ENCODE measurements at places on chromosomes 1 and 21.

DNA sequence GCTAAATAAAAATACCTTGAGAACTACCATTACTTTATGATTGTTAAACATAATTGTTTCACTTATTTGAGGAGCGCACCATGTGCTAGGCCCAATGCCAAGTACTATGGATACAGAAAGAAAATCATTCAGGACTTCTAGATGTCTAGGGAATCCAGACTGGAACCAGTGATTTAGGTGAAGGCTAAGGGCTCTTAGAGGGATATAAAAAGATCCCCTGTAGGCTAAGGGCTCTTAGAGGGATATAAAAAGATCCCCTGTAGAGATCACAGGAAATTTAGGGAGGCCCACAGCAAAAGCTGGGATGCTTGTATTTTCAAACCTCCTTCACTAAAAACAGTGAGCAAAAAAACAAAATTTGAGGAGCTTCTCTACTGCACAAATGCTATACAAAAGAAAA is 6.7 kb downstream of the TOR1AIP2 start:
- no peak for DNase-seq

- no peak for DNase-seq
Observed at GRCh38 chr1:8133657-8134430, 107.7 kb upstream of the ERRFI1 start.

DNA sequence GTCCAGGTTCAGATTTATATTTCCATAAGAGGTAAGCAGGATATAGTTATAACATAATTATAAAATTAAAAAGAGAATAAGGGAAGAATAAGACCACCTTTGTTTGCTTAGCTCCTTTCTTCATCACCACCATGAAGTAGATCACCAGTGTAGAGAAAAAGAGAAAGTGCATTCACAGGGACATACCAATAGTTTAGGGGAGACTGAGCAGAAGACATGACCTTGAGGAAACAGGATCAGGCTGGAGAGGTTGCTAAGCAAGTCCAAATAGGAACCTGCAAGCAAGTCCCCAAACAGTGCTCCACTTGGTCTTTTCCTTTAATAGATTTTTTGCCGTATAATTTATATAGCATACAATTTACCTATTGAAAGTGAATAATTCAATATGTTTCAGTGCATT is 63.0 kb downstream of the KCNT2 start:
- no peak for DNase-seq

GRCh38 chr21:17866590-17866989 is 47.4 kb upstream of the C21orf91 start:
- DNase-seq: no peak

- no peak for DNase-seq
Observed at GRCh38 chr1:64942675-64943074, 23.7 kb downstream of the JAK1 start.

- DNase-seq: no peak
Observed at GRCh38 chr1:5296557-5297179, 642.3 kb downstream of the AJAP1 start.

DNA sequence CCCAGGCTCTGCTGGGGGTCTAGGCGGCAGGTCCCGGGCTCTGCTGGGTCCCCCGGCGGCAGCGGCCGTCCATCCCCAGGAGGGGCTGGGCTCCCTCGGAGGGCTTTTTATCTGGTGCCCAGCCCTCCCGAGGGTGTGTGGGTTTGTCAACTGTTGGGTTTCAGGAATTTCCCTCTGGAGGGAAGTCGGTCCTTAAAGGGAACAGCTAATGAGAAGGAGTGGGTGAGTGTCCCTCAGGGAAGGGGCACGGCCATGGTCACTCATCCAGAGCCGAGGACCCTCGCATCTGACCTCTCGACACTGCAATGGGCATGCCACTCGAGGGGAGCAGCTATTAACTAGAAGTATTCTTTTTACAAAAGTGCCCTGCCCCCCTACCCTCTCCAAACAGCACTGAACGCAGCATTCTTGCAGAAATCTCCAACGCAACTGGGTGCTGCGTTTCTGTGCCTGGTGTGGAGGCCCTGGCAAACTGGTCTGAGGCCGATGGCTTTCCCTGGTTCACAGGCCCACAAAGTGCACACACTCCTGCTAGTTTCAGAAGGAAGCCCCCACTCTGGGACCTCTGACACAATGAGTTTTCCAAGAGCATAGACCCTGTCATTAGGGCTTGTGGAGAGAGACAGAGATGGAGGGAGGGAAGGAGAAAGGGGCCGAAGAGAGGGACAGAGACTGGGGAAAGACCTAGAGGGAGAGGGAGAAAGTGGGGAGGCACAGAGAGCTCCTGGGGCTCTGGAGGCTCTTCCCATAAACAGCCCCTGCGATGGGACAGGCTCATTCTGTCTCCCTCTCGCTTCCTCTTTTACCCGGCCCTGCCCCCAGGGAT is 1.0 kb upstream of the TSPEAR start:
- no peak for DNase-seq

GRCh38 chr1:55695151-55695550 is 480.0 kb upstream of the USP24 start:
- no peak for DNase-seq

DNA sequence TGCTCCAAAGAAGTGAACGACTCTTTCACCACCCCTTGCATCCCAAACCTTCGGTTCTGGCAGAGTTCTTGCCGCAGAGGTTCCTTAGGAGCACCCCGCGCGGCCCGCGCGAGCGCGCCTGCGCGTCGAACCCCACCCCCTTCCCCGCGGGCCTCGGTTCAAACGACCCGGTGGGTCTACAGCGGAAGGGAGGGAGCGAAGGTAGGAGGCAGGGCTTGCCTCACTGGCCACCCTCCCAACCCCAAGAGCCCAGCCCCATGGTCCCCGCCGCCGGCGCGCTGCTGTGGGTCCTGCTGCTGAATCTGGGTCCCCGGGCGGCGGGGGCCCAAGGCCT is at the start of gene C1orf56:
Gene C1orf56 (plus strand): TSS at position 161 of the 334 bp plus-strand sequence. CDS start 97 bp downstream, at position 258.
- peak; percentile 51 for DNase-seq

DNA sequence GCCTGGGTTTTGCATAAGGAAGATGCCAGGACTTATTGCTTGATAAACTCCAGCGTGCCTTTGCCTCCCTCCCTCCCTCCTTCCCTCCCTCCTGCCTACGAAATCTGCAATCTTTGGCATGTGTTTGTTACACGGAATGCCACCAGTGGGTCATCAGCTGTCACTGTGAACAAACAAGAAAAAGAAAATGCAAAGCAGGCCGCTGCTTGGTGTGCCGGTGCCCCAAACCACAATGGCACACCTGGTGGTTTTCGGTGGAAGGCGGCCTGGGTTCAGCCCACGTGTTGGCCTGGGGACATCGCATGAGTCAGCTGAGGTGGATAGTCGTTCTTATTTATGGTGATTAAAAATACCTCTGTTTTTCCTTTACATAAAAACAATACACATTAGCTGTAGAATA is 16.3 kb upstream of the IFNLR1 start:
- no peak for DNase-seq

DNA sequence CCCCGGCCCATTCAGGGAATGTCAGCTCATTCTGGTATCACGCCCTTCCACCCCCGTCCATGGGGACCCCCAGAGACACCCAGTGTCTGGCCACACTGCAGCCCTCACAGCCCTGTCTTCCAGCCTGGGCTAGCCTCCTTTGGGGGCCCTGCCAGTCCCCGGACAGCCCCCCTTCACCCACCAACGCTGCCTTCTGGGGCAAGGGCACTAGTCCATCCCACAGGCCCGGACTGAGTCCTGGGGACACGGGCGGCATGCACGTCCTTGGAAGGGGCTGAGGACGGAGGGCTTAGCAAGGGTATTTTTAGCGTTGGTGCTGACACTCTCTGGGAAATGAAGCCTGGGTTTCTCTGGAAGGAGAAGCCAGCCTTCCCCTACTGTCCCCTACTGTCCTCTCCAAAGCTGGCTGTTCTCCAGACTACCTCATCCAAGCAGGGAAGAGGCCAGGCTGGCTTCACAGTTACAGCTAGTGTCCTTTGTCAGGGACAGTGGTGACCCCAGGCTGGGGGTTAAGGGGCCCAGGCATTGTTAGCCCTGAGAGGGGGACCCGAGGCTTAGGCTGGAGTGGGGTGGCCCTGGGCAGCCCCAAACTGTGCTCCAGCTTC is 39.5 kb downstream of the COQ8A start:
- DNase-seq: no peak

DNA sequence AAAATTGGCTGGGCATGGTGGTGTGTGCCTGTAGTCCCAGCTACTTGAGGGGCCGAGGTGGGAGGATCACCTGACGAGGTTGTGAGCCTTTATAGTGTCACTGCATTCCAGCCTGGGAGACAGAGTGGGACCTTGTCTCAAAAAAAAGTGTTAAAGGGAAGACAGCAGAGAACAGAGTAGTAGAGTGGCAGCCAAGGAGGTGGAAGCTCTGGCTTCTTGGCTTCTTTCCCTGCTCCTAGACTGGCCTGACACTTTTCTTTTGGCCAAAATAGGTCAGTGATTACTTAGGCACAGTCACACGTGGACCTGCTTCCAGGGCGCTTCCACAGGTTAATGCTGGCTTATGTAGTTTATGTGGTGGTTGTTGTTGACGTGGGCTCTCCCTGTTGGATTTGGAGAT is 3.2 kb downstream of the DIP2A start:
- no peak for DNase-seq

- DNase-seq: no peak
Observed at GRCh38 chr21:17071093-17071492, 441.8 kb upstream of the CXADR start.

DNA sequence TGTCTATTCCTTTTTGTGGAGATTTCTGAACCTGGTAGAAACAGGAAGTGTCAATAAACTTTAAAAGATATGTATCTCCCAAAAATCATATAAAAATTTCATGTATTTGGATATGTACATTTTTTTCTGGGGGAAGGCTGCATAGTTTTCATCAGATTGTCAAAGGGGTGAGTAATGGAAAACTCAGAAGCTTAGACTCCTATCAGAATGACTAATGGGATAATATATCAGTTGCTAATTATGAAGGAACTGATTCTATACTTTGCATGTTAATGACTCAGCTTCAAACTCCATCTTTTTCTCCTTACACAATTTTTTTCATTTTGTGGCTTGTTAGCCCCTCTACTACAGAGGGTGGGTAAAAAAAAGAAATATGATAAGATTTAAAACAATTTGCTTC is 55.9 kb downstream of the GON4L start:
- no peak for DNase-seq

GRCh38 chr1:248243204-248243603 is 12.0 kb downstream of the OR2M4 start:
- no peak for DNase-seq

Measured in T-cell (primary cell).